ENCODE measurements at places on chromosomes 1 and 21.

GRCh38 chr1:184298440-184299405 is 88.1 kb upstream of the C1orf21 start:
- no peak for DNase-seq

- DNase-seq = no peak
Measured at GRCh38 chr1:204147406-204148383, 4.1 kb downstream of the ETNK2 start.

GRCh38 chr1:92473781-92474495 is 12.8 kb downstream of the GFI1 start:
- DNase-seq = no peak

GRCh38 chr1:225767634-225768540 is 9.7 kb upstream of the SRP9 start:
- DNase-seq = no peak

DNA sequence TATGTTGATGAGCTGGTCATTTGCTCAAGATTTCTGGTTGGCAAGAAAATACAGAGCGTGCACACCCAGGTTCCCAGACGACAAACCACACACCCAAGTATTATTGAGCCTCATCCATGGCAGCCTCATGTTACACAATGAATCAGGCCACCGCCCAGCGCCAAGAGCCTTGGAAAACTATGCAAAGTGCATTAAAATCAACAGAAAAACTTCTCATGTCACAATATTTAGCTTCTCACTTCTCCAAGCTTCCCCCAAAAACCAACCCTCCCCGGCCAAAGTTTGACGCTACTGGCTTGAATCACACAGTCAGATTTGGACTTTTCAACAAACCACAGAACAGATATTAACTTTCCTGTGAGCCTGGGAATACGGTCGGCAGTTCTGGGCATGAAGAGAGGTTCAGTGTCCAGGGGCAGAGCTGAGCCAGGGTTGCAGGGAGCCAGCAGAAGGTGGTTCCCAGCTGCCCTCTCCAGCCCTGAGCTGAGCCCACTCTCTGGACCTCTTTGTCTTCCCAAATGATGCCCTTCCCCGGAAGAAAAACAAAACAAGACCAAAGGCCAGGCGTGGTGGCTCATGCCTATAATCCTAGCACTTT is 71.1 kb downstream of the SETD4 start:
- DNase-seq = no peak

- DNase-seq = no peak
Measured at GRCh38 chr1:28855046-28855445, 43.1 kb downstream of the OPRD1 start.

DNA sequence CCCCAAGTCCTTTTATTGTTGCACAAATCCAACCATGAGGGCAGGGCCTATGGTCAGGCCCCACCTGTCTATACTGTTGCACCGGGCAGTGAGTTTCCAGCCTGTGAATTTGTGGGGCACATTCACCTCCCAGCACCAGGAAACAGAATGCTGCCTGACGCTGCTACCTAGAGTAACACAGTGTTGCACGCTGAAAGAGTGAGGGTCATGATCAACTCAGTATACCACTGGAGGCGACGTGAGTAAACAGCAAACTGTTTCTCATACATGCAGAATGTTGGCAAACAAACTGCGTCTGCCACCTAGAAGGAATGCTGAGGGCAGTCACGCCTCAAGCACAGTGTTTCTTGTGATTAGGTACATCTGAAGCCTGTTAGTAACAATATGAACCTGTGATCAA is 13.4 kb upstream of the LRRC47 start:
- DNase-seq = no peak

DNA sequence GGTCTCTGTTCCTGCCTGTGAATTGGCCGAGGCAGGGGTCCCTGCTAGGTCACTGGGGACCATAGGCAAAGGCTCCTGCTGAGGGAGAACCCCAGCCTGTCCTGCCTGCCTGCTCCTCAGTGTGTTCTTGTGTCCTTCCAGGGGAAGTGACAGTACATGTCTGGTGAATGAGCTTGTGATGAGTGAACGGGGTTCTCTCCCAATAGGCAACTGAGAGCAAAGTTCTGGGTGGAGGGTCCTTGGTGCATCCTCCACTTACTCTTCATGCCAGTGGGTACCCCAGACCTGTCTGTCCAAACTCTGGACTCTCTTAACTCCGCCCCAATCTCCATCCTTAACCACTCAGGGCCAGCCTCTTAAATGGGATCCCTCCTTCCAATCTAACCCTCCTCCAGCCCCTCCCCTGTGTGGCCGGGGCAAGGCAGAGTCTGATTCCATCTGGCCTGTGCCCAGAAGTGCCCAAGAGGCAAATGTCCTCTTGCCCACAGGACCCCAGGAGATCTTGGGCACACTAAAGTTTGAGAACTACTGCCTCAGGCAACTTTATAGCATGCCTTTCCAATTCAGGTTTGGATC is 2.0 kb downstream of the XKR8 start:
- no peak for DNase-seq

GRCh38 chr1:66335125-66335524 is 198.8 kb upstream of the SGIP1 start:
- no peak for DNase-seq

DNA sequence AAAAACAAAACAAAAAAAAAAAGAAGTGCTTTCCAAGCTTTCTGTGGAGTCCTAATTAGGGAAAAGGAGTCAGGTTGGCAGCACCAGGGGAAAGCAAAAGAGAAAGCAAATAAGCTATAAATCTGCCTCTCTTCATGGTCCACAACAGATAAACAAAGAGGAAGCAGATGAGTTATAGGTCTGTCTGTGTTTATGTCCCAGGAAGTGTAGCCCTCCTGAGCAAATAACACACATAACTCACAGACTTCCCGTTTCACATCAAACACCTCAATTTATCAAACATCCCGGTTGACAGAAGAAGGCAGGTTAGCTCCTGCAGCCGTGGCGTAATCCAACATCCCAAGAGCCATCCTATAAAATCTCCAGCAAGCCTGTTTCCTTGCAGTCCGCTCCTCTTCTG is 5.6 kb upstream of the SLC2A5 start:
- DNase-seq = no peak

DNA sequence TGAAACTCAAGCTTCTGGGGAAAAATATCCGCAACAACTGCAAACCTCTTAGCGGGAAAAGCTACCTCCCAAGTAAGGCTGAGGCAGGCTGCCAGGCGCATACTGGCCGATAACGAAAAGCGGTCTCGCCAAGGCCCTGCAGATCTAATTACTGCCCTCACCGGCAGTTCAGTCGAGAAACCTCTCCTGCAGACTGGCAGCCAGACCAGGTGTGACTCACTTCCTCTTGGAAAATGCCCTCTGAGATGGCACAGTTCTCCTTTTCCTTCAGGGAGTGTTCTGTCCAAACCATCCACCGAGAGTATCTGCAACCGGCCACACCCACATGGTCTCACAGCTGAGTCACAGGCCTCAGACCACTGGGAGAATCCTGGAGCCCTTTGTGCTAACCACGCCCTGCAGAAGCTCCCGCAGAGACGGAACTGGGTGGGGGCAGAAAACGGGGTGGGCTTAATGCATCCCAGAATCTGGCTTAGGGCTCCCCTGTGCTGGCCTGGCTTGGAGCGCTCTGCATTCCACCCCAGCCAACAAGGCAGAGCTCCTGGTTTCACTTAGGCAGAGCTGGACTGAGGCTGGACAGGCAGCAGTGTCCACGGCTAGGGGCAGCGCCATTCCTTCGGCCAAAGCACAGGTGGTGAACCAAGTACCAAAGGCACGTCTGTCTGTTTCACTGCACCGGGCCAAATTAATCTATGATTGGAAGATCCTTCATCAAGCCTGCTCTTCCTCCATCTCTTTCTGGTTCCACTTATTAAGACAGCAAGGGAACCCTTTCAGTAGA is 1.2 kb downstream of the S100A10 start:
- no peak for DNase-seq

- DNase-seq = no peak
Measured at GRCh38 chr21:43292041-43292865, 123.4 kb downstream of the CRYAA start.

- DNase-seq = no peak
Measured at GRCh38 chr1:29551123-29551936, 315.0 kb downstream of the PTPRU start.

- no peak for DNase-seq
Measured at GRCh38 chr1:180031664-180032063, 77.1 kb downstream of the CEP350 start.

- DNase-seq = no peak
Measured at GRCh38 chr1:168163670-168164069, 15.1 kb upstream of the TIPRL start.

- DNase-seq = no peak
Measured at GRCh38 chr1:230087717-230088105, 20.7 kb downstream of the GALNT2 start.

- DNase-seq = no peak
Measured at GRCh38 chr1:203813581-203814341, 18.3 kb downstream of the ZBED6 start.

GRCh38 chr1:165364568-165365133 is 8.1 kb upstream of the LMX1A start:
- DNase-seq = no peak

DNA sequence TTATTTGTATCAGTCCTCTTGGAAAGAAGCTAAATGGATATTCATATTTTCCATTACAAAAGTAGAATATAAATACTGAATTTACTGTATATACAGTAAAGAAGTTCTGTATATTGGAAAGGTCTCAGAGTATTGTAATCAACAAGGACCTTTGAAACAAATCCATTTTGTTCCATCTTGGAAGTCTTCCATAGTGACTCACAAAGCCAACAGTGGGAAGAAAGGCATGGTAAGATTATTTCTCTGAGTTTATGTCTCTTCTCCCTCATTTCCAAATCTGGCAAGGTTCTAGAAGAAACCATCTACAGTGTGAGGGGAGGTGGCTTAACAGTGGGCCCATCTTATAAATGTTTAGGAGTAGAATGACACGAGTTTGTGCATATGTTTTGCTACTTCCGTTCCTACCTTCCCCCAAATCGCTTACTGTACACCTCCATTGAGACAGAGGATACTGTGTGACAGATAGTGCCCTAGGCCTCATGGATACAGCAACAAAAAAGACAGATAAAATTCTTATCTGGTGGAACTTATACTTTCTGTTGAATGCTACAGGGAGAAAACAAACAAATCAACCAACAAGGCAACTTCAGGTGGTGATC is 22.1 kb upstream of the SSX2IP start:
- no peak for DNase-seq

DNA sequence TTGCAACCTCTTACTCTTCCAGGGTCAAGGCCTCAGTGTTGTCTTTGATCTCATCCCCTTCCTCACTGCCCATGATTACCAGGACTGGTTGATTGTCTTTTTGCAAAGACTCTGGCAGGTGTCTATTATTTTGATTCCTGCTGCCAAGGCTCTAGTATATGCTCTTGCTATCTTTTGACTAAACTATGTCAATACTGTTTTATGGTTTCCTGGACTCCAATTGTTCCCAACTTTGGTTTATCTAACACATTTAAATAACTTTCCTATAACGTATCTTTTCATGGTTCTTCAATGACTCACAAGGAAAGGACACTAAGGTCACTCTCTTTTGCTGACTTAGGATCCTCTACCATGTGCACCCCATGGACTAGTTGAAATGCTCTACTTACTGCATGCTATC is 141.5 kb downstream of the PTPRC start:
- no peak for DNase-seq

DNA sequence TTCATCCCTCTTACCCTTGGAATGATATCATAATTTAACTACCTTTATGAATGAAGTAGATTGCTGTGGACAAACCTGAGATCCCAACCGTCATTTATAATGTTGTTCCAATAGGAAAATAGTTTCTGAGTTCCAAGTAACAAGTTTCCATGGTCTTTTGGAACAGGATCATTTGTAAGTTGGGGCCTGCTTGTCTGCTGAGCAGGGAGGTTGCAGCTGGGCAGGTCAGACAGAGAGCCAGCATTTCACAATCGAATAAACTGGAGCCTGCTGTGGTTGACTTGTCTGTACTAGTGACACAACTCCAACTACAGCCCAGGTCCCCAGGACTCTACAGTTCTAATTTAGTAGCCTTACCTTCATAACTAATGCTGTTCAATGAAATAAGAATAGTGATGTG is 18.6 kb upstream of the RALGPS2 start:
- DNase-seq = no peak

- no peak for DNase-seq
Measured at GRCh38 chr1:243842978-243843511, 7.0 kb downstream of the AKT3 start.

DNA sequence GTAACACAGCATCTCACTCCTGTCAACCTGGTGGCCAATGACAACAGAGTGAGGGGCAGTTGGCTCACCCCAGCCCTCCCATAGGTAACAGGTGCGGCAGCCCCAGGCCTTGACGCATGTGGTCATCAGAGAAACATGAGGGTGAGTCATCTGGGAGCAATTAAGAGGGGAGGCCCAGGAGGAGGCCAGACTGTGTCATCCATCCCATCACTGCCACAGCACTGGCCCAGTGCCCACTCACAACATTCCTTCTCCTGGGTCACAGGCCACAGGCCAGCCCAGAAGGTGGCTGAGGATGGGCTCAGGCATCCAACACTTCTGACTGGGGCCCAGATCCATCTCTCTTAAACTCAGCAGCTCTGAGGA is 17.1 kb downstream of the TEX35 start:
- no peak for DNase-seq
